ENCODE measurements at places on chromosomes 4 and X.

- DNase-seq = no peak
Measured at GRCh38 chr4:80097400-80098177, 24.6 kb upstream of the ANTXR2 start.

- no peak for DNase-seq
Measured at GRCh38 chrX:68696267-68696990, 49.0 kb downstream of the STARD8 start.

DNA sequence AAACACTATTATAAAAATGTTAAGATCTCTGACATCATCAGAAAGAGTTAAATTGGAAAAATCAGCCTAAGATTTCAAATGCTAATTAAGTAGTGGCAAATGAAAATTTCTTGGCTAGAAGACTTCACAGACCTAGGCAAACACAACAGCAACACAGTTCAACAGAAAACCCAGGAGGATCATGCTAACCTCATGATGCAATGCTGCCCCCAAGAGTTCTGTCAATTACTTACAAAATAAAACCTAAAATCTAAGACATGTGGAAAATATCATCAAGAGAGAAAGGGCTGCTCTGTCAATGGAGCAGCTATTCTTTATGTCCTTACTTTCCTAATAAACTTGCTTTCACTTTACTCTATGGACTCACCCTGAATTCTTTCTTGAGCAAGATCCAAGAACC lies 21.0 kb downstream of the S100G start:
- DNase-seq = no peak

GRCh38 chr4:165294907-165295306 lies 32.6 kb upstream of the MSMO1 start:
- no peak for DNase-seq

- no peak for DNase-seq
Measured at GRCh38 chrX:110280954-110281353, 36.9 kb downstream of the AMMECR1 start.

GRCh38 chrX:2539586-2539985 lies 38.8 kb upstream of the DHRSX start:
- no peak for DNase-seq

DNA sequence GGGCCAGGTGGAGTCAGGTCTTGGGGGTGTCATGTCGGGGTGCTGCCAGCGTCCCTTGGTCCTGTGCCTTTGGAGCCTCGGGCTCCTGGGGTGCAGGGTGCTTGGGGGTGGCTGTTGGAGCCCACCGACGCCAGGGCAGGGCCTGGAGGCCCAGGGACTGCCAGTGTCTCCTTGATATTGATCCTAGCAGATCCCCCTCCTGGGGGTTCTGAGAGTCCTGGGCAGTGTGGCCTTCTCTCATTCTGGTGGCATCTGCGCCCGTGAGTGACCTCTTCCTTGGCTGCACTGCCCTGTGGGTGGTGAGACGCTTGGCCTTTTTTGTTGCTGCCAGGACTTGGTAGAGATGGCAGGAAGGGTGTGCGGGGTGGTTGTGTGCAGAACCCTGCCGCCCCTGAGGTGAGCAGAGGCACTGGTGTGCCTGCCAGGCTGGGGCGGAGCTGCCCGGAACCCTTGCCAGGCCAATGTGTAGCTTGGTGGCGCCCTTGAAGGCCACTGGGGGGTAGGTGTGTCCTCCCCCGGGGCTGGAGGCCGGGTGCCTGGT lies 7.0 kb downstream of the NAT8L start:
- DNase-seq = no peak

DNA sequence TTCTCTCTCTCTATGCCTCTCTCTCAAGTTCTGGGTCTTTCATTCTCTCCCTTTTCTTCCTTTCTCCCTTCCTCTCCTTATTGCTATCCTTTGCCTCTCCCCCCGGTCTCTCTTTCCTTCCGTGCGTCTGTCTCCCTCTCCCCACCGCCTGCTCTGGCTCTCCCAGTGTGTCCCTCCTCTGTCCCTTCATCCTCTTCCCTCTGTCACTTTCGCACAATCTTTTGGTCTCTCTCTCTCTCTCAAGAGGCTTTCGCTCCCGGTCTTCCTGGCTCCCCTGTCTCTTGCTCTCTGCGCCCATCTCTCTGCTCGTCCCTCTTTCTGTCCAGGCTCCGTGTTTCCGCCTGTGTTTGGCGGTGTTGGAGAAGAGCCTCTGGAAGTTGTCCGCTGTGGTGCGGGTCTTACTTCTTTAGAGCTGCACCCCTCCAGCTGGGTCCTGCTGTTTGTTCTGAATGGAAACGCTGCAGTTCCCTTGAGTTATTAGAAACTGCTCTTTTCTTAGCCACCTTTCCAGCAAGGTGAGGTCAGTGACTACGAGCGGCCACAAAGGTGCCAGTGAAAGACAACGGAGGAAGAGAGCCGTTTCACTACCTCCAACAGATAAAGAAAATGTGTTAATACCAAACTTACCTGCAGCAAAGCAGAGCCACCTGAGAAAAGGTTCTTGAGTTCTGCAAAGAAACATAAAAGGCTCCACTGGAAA lies 1.1 kb downstream of the BMPR1B start:
- no peak for DNase-seq

DNA sequence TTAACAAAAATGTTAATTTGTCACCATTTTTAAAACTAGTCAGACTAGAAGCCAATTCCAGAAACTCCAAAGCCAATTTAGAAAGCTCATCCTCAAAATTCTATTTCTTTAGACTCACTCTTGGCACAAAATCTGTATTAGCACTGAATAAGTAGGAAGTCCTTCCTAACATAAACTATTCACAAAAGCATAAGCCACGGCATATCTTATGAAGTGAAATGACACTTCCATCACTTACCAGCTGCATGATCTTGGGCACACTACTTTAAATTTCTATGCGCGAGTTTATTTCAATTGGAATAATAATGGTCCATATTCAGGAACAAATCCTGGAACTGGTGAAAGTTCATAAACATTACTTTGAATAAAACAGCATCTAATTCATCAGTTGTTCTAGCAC lies 1544.0 kb downstream of the TECRL start:
- no peak for DNase-seq

DNA sequence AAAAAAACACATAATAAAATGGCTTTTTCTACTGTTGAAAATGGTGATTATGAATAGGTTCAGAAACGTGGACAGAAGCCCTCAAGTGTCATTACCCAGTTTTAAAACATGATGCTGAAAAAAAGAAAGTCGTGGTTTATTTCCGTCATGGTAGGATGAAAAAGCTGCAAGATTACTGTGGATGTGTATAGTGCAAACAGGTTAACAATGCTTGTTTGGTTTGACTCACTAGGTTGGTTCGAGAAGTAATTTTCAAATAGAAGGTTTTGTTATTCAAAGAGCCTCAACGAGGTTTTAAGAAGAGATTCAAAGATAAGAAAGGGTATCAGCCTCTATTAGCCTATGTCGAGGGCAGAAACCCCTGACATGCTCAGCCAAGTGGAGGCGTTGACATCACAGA lies 2.5 kb upstream of the RXFP1 start:
- no peak for DNase-seq

GRCh38 chr4:185343726-185344581 lies 51.8 kb downstream of the LRP2BP start:
- no peak for DNase-seq

GRCh38 chr4:46984781-46985180 lies 8.6 kb downstream of the GABRA4 start:
- no peak for DNase-seq

DNA sequence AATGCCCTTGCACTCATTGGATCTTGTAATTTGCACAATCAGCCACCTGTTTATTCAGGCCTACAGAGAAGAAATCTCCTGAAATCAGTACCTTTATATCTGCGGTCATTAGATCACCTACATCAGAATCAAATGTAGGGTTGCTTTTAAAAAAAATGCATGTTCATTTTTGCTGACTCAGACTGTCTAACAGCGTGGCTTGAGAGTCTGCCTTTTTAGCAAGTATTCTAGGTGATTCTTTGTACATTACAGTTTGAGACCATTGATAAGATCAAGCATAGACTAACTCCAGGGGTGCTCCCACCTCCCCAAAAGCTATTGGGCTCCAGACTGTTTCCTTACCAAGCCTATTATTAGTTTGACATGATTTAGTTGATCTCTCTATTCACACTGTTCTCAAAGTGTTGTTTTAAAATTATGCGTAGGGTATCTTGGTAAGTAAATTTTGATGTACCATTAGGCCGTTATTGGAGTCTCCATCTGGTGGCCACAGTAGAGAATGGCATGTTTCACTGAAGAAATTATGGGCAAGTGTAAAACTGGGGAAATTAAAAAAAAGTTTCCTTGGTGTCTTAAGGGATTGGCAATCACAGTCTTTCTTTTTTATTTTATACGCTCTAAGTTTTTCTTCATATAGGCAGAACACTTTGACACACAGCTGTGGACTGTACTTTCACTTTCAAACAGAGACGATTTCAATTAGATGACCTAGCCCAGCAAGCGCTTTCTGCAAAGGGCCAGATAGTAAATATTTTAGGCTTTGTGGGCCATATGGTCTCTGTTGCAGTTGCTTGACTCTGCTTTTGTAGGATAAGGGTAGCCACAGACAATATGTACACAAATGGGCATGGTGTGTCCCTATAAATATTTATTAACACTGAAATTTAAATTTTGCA lies 33.7 kb upstream of the MSL3 start:
- no peak for DNase-seq

GRCh38 chr4:140090215-140090731 lies 63.7 kb downstream of the MAML3 start:
- DNase-seq = no peak

- no peak for DNase-seq
Measured at GRCh38 chr4:28117084-28117682, 1256.5 kb downstream of the STIM2 start.

Data from iPS DF 6.9 (cell line).